LHCN-M2 (cell line): ENCODE measurements at places on chromosomes 16 and 17. TPM values are rescaled to one million over a fixed set of nuclear protein-coding genes. Genes with fewer than 3 reads are reported as not detected.

DNA sequence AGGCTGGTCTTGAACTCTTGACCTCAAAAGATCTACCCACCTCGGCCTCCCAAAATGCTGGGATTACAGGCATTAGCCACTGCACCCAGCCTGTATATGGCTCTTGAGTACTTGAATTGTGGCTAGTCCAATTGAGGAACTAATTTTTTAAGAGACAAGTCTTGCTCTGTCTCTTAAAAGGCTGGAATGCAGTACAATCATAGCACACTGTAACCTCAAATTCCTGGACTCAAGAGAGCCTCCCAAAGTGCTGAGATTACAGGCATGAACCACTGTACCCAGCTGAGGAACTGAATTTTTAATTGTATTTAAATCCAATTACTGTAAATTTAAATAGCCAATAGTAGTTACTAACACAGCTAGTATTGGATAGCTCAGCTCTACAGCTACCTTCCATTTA, 50.6 kb downstream of the MED13 start:
- DNase-seq, result no peak

DNA sequence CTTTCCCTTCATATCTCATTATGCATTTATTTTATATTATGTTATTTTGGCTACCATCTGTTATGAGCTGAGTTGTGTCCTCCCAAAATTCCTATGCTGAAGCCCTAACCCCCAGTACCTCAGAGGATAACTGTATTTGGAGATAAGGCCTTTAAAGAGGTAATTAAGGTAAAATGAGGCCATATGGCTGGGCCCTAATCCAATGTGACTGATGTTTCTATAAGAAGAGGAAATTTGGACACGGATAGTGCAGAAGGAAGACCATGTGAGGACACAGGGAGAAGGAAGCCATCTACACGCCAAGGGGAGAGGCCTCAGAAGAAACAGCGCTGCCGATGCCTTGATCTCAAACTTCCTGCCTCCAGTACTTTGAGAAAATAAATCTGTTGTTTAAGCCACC, 557.7 kb upstream of the CDH5 start:
- DNase-seq, result no peak

The CA5A gene
- not detected in 2 replicates for total RNA-seq

The ZKSCAN2 gene
- 2.8 and 4.1 TPM in 2 replicates for total RNA-seq

DNA sequence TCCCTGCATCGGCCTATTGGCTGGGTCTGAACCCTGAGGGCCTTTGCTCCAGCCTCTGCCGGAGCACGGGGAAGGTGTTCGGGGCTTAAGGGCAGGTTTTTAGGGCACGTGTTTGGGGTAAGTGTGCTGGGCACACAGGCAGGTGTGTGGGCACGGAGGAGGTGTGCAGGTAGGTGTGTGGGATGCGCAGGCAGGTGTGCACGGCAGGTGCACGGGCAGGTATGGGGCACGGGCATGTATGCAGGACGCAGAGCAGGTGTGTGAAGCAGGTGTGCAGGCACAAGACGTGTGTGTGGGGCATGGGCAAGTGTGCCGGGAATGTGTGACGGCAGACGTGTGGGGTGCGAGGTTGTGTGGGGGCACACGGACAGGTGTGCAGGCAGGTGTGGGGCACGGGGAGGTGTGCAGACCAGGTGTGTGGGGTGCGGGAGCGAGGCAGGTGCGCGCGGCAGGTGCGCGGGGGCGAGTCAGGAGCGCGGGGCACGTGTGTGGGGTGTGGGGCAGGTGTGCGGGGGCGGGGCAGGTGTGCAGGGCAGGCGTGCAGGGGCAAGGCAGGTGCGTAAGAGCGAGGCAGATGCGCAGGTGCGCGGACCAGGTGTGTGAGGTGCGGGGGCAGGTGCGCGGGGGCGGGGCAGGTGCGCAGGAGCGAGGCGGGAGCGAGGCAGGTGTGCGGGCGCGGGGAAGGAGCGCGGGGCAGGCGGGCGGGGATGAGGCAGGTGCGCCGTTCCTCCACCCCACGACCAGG, 28.6 kb upstream of the METRNL start:
- DNase-seq, result no peak
